Tibial nerve (tissue), 4 donors: ENCODE measurements at places on chromosomes 2 and 18. TPM values are rescaled to one million over a fixed set of nuclear protein-coding genes. Genes with fewer than 3 reads are reported as not detected.

The SGO2 gene
- 1.5 TPM for total RNA-seq

The TBR1 gene
- not detected for total RNA-seq

The GKN1 gene
- not detected for total RNA-seq

The GPBAR1 gene
- 5.9 TPM for total RNA-seq

The FAM124B gene
- 0.84 TPM for total RNA-seq

The HRH4 gene
- total RNA-seq, result not detected

The IMPACT gene
- total RNA-seq, result 23.0 TPM

The COLEC11 gene
- total RNA-seq, result not detected

The HOXD13 gene
- not detected for total RNA-seq

The LYPD1 gene
- 2.1 TPM for total RNA-seq

The GNAL gene
- total RNA-seq, result 17.3 TPM

The TNFRSF11A gene
- 5.5 TPM for total RNA-seq

The GATA6 gene
- total RNA-seq, result 4.2 TPM

The ALPP gene
- not detected for total RNA-seq

The CYP1B1 gene
- total RNA-seq, result 170 TPM

The CABLES1 gene
- 32.1 TPM for total RNA-seq

The VWA3B gene
- total RNA-seq, result 0.30 TPM

The CHN1 gene
- total RNA-seq, result 23.7 TPM
